ENCODE measurements at places on chromosomes 3 and 15. TPM values are rescaled to one million over a fixed set of nuclear protein-coding genes. Genes with fewer than 3 reads are reported as not detected.

The ANKRD34C gene
- total RNA-seq: 0.05 TPM

The ISL2 gene
- total RNA-seq: not detected

The BCL2A1 gene
- total RNA-seq: not detected

The LRRC31 gene
- 0.19 TPM for total RNA-seq

The MORC1 gene
- not detected for total RNA-seq

The PLA2G4F gene
- total RNA-seq: 0.14 TPM

The MYD88 gene
- 8.0 TPM for total RNA-seq

GRCh38 chr15:76107169-76107568 lies 47.4 kb downstream of the TMEM266 start:
- H3K36me3 ChIP-seq: no peaks in the 10 kb centered on the region
- H3K27me3 ChIP-seq: no peaks in the 10 kb centered on the region
- H3K4me1 ChIP-seq: no peaks in the 10 kb centered on the region
- DNase-seq: no peak
- H3K4me3 ChIP-seq: no peak overlapping the region

DNA sequence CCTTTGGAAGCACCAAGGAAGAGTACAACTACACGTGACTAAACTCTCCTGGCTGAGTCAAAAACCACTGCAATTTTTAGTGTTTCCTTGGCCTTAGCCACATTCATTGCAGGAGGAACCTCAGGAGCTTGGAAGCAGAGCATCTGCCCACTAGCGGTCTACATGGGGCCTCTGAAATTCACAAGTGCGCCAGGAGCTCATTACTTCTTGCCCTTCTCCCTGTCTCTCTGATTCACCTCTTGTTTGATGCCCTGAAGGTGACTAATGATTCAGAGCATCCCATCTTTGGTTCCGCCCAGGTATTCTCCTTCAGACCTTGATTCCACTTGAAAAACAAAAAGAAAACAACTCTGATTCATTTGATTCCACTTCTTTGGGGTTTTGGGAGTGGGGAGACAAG lies 201.1 kb upstream of the LPP start:
- DNase-seq: no peak
- no peak overlapping the region for H3K4me3 ChIP-seq
- H3K27ac ChIP-seq: no peak overlapping the region
- H3K27me3 ChIP-seq: no peaks in the 10 kb centered on the region
- H3K4me1 ChIP-seq: no peaks in the 10 kb centered on the region
- no peaks in the 10 kb centered on the region for H3K36me3 ChIP-seq

- no peak for DNase-seq
- H3K36me3 ChIP-seq: no peaks in the 10 kb centered on the region
- no peaks in the 10 kb centered on the region for H3K27me3 ChIP-seq
- H3K27ac ChIP-seq: no peak overlapping the region
- no peaks in the 10 kb centered on the region for H3K4me1 ChIP-seq
- no peak overlapping the region for H3K4me3 ChIP-seq
Measured at GRCh38 chr3:10647376-10647775, 142.0 kb upstream of the ATP2B2 start.

GRCh38 chr15:59830873-59831272 lies 141.8 kb upstream of the BNIP2 start:
- no peaks in the 10 kb centered on the region for H3K4me1 ChIP-seq
- H3K36me3 ChIP-seq: no peaks in the 10 kb centered on the region
- no peak overlapping the region for H3K27ac ChIP-seq
- DNase-seq: no peak
- no peak overlapping the region for H3K4me3 ChIP-seq

DNA sequence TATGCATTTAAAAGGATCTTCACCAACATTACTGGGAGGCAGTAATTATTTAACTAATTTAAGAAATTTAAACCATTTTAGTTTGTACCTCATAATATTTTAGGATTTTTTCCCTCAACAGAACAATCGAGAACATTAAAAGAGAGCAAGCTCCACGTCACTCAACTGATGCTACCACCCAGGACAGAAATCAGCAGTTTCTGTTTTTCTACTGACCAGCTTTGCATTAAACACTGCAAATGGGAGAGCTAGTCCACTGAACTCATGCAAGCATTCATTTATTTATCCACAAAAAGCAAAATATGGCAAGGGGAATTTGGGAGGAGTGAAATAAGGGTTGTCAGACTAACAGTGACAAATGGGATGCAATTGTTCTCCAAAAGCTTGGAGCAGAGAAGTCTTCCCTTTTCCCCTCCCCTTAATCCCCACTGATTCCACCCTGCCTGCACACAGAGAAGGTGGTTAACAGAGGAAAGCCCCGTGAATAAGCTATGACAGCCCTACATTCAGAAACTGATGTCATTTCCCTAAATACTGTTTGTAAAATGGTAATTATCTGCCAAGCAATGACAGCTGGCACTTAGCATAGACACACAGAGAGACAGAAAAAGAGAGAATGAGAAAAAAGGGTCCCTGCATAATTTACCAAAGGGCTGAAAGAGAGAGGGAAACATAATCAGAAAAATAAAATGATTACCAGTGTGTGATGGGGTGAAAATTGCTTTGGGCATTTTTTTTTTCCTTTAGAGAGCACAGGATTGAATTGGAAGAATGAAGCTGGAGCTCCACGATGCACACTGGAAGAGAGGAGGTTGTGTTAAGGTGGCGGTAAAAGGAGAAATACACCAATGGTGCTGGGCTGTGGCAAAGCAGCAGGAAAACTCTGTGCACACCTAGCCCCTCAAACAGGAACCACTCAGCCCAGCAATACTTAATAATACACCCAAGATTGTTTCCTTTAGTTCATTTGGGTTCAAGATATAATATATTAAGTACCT lies 777.4 kb downstream of the TUSC7 start:
- H3K27me3 ChIP-seq: no peaks in the 10 kb centered on the region
- no peaks in the 10 kb centered on the region for H3K36me3 ChIP-seq
- H3K4me1 ChIP-seq: no peaks in the 10 kb centered on the region
- no peak overlapping the region for H3K4me3 ChIP-seq

DNA sequence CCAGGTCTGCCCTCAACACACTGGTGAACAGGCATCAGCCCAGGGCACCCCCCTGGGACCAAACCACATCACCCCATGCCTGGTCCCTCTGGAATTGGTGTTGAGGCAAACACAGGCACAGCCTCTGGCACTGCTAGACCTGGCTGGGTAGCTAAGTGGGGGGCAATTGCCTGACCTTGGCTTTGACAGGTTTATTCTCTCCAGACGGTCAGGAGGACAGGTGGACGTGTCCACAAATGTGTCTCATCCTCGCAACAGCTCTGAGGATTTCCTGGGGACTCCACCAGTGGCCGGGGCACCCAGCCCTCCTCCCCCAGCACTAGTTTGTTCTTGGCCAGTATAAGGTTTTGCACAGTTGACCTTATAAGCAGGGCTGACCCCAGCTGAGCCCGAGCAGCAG lies 31.3 kb downstream of the TKT start:
- peaks cover 49% of the 10 kb centered on the region for H3K36me3 ChIP-seq
- H3K27ac ChIP-seq: no peak overlapping the region
- no peak for DNase-seq

- no peak overlapping the region for H3K4me3 ChIP-seq
- no peak for DNase-seq
- H3K27ac ChIP-seq: no peak overlapping the region
- no peaks in the 10 kb centered on the region for H3K27me3 ChIP-seq
- no peaks in the 10 kb centered on the region for H3K36me3 ChIP-seq
Measured at GRCh38 chr15:29070471-29071231, 184.9 kb downstream of the APBA2 start.

GRCh38 chr3:121957674-121958415 lies 63.6 kb downstream of the SLC15A2 start:
- H3K4me1 ChIP-seq: no peaks in the 10 kb centered on the region
- no peak overlapping the region for H3K27ac ChIP-seq
- DNase-seq: peak; percentile 28
- H3K27me3 ChIP-seq: no peaks in the 10 kb centered on the region
- H3K36me3 ChIP-seq: no peaks in the 10 kb centered on the region

DNA sequence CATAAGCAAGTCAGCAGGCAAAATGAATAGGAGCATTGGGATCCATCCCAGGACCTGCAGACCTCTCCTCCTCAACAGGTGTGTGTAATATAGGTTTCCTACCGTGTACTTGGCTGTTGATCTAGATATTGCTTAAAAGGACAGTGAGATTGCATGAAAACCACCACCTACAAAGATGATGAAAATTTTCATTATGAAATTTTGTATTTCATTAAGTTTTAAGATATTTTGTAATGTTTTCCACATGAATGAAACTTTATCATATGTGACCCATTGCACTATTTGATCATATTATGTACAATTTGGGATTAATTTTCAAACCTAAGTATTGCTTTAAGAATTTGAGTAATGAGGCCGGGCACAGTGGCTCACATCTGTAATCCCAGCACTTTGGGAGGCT lies 94.3 kb upstream of the TRPM1 start:
- H3K36me3 ChIP-seq: no peaks in the 10 kb centered on the region
- H3K4me1 ChIP-seq: no peaks in the 10 kb centered on the region
- no peak for DNase-seq
- no peak overlapping the region for H3K27ac ChIP-seq
- H3K27me3 ChIP-seq: no peaks in the 10 kb centered on the region

GRCh38 chr15:73633991-73634495 lies 854 bp upstream of the NPTN start:
- H3K36me3 ChIP-seq: no peaks in the 10 kb centered on the region
- DNase-seq: no peak
- peak overlapping the region; percentile 92 for H3K27ac ChIP-seq
- no peaks in the 10 kb centered on the region for H3K27me3 ChIP-seq

DNA sequence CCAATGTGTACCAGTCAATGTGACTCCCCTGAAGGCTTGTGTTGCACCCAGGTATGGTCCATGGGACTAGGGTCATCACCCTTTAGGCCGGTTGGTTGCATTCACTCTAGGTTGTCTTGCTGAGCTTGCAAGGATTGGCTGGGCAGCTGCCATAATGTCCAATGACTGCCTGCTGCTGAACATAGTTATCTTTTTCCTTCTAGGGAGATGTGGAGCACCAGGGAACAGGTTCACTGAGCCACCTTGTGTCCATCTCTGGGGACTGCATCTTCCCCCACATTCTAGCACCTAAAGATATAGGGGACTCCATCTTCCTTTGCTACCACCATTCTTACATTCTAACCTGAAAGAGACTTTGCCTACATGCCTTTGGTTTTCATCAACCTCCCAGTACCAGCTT lies 580.4 kb upstream of the TBL1XR1 start:
- H3K27ac ChIP-seq: no peak overlapping the region
- no peaks in the 10 kb centered on the region for H3K36me3 ChIP-seq
- no peaks in the 10 kb centered on the region for H3K27me3 ChIP-seq
- peak; percentile 38 for DNase-seq

- no peaks in the 10 kb centered on the region for H3K27me3 ChIP-seq
- no peak overlapping the region for H3K27ac ChIP-seq
- H3K36me3 ChIP-seq: no peaks in the 10 kb centered on the region
- no peaks in the 10 kb centered on the region for H3K4me1 ChIP-seq
- no peak overlapping the region for H3K4me3 ChIP-seq
Measured at GRCh38 chr15:33671456-33671855, 296.8 kb upstream of the CHRM5 start.

DNA sequence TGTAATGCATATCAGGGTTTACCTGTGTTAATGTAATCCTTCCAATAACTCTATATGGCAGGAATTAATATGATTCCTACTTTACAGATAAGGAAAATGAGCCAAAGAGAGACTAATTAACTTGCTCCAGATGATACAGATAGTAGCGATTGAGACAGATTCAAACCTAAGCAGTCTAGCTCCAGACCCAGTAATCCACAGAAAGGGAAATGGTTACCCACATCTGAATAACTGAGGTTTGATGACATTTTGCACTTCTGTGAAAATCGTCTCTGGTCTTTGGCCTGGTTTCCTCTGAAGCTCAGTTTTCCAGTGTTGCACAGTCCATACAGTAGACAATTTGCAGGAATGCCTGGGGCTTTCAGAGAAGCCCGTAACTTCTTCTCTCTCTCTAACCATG lies 177.1 kb upstream of the UMPS start:
- no peaks in the 10 kb centered on the region for H3K27me3 ChIP-seq
- peaks cover 31% of the 10 kb centered on the region for H3K4me1 ChIP-seq
- peak overlapping the region; percentile 31 for H3K27ac ChIP-seq
- no peak for DNase-seq
- no peak overlapping the region for H3K4me3 ChIP-seq

DNA sequence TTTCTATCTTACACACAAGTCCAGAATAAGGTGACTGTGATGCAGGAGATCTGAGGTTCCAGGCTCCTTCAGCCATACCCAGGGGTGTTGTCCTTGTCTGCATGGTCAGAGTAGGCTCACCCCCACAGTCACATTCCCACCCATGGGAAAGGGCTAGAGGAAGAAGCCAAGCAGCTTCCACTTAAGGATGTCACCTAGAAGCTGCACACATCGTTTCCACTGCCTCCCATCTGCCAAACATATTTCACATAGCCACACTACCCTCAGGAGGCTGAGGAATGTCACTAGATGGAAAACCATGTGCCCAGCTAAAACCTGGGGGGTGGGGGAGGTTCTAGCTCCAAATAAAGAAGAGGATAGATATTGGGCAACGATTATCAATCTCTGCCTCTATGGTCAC lies 58.1 kb downstream of the TMEM39A start:
- DNase-seq: no peak
- H3K4me1 ChIP-seq: no peaks in the 10 kb centered on the region
- H3K27me3 ChIP-seq: no peaks in the 10 kb centered on the region
- no peak overlapping the region for H3K27ac ChIP-seq

- H3K4me1 ChIP-seq: peaks cover 34% of the 10 kb centered on the region
- DNase-seq: no peak
- no peaks in the 10 kb centered on the region for H3K36me3 ChIP-seq
- peak overlapping the region; percentile 38 for H3K27ac ChIP-seq
Measured at GRCh38 chr15:69590932-69591524, 138.4 kb downstream of the RPLP1 start.

GRCh38 chr3:50192124-50192523 lies 714 bp downstream of the GNAT1 start:
- H3K4me1 ChIP-seq: peaks cover 19% of the 10 kb centered on the region
- H3K27me3 ChIP-seq: no peaks in the 10 kb centered on the region
- no peak for DNase-seq
- no peaks in the 10 kb centered on the region for H3K36me3 ChIP-seq
- no peak overlapping the region for H3K27ac ChIP-seq

- H3K4me1 ChIP-seq: no peaks in the 10 kb centered on the region
- H3K27me3 ChIP-seq: no peaks in the 10 kb centered on the region
- no peak for DNase-seq
- H3K4me3 ChIP-seq: no peak overlapping the region
- no peaks in the 10 kb centered on the region for H3K36me3 ChIP-seq
Measured at GRCh38 chr15:99052205-99052604, 44.6 kb upstream of the PGPEP1L start.

GRCh38 chr3:71153713-71154112 lies 429.8 kb downstream of the FOXP1 start:
- H3K27ac ChIP-seq: no peak overlapping the region
- no peak overlapping the region for H3K4me3 ChIP-seq
- no peaks in the 10 kb centered on the region for H3K4me1 ChIP-seq
- DNase-seq: no peak
- H3K27me3 ChIP-seq: no peaks in the 10 kb centered on the region

GRCh38 chr3:126956866-126957650 lies 25.9 kb upstream of the PLXNA1 start:
- no peak overlapping the region for H3K4me3 ChIP-seq
- no peak overlapping the region for H3K27ac ChIP-seq
- no peaks in the 10 kb centered on the region for H3K36me3 ChIP-seq
- H3K27me3 ChIP-seq: no peaks in the 10 kb centered on the region

- H3K36me3 ChIP-seq: no peaks in the 10 kb centered on the region
- no peaks in the 10 kb centered on the region for H3K27me3 ChIP-seq
- H3K4me3 ChIP-seq: no peak overlapping the region
- no peak overlapping the region for H3K27ac ChIP-seq
- no peak for DNase-seq
Measured at GRCh38 chr15:36278219-36278618, 301.2 kb upstream of the CDIN1 start.
